H54 (cell line): ENCODE measurements at places on chromosomes 11 and 22.
A peak's percentile ranks its signal among the peaks of the same experiment; 100 is the strongest.

GRCh38 chr11:79942646-79943045 is 501.8 kb upstream of the TENM4 start:
- no peak for DNase-seq

- no peak for DNase-seq
Observed at GRCh38 chr11:110565357-110566336, 135.9 kb downstream of the FDX1 start.

DNA sequence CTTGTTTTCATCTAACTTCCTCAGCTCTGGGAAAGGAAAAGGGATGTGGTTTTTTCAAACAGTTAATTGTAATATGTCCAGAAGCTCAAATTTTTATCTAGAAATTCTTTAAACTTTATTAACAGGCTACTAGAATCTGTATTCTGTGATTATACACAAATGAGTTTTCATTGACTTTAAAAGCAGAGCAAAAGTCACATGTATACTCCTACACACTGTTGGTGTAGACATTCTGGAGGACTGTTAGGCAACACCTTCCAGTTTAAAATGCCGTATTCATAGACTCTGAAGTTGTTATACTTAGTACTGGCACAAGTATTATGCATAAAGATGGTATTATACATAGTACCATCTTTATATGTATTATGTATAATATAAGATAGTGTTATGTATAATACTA is 64.9 kb downstream of the SPECC1L start:
- DNase-seq, result no peak

DNA sequence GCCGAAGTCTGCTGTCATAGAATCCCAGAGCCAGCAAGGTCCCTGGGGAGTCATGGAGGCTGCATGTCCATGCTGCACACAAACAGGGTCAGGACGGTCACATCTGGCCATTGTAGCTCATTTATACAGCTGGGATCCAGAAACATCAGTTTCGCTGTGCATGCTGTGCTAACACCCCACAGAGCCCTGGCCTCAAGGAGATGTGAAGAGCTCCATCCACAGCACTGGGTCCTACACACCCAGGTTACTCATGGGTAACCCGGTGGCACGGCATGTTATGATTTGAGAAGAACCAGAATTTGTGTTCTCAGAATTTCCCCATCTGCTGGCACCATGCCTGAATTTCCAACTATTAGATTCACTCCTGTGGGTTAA is 146.3 kb upstream of the ARHGAP20 start:
- no peak for DNase-seq

GRCh38 chr11:47178737-47179654 is 2.3 kb upstream of the ARFGAP2 start:
- no peak for DNase-seq

GRCh38 chr11:111379602-111380136 is 594 bp upstream of the POU2AF1 start:
- DNase-seq, result no peak

GRCh38 chr11:8315463-8315862 is 51.8 kb upstream of the LMO1 start:
- DNase-seq, result no peak

GRCh38 chr22:44541671-44542319 is 43.8 kb upstream of the RTL6 start:
- DNase-seq, result no peak

DNA sequence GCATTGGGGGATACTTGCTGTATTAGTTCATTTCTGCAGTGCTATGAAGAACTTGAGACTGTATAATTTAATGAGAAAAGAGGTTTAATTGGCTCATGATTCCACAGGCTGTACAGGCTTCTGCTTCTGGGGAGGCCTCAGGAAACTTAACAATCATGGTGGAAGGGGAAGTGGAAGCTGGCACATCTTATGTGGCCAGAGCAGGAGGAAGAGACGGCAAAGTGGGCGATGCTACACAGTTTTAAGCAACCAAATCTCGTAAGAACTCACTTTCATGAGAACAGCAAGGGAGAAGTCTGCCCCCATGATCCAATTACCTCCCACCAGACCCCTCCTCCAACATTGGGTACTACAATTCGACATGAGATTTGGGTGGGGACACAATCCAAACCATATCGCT is 55.1 kb downstream of the TMPRSS5 start:
- DNase-seq, result no peak

DNA sequence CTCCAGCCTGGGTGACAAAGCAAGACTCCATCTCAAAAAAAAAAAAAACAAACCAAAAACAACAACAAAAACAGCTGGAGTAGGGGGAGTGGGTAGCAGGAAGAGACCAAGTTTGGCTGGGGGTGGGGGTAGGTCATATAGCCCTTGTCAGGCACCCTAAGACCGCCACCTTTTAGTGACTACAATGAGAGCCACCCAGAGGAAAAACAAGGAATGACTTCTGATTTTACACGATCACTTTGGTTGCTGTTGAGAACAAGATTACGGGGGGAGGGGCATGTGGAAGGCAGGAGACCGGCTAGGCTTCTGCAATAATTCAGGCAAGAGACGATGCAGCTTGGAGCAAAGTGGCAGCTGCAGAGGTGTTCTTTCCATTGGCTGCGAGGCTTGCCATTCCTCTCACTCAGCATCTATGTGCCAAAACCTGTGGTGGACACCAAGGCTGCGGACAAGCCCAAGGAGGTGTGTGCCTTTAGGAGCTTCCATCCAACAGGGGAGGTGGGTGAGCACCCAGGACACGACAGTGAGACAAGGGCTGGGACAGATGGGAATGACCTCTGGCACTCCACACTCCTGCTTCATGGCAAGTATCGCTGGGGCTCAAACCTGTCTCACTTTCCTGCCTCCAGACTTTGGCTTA is 1.7 kb downstream of the RPS19BP1 start:
- no peak for DNase-seq

GRCh38 chr22:17924735-17925364 is 99.5 kb downstream of the MICAL3 start:
- no peak for DNase-seq

DNA sequence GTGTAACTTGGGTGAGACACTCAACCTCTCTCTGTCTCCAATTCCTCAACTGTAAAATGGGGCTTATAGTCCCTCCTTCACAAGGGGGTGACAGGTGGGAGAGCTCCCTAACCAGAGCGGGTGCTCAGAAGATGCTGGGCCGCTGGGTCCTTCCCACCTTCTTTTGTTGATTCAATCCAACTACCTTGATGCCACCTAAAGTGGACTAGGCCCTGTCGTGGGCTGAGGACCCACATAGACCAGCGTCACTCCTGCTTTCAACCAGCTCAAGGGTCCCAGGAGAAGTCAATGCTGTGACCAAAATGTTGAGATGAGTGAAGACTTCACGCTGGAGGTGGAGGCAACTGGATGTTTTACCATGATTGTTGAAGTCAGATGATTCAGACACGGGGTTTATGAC is 72.7 kb upstream of the WNT11 start:
- no peak for DNase-seq

- no peak for DNase-seq
Observed at GRCh38 chr11:57680552-57680874, 12.6 kb downstream of the ZDHHC5 start.

DNA sequence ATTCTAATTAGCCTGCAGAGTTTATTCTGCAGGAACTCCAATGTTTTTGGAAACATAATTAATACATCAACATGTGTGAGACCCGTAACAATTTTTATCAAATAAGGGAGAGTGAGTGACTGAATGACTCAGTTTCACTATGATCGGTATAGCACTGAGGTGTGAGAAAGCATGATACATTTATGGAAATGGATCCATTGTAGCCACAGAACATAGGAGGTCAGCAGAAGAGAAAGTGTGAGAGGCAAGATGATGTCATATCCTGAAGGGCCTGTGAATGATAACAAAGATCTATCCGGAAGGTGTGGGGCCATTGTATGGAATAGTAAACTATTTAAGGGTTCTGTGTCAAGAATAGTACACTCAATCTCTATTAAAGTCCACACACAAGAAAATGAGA is 1406.1 kb upstream of the TENM4 start:
- no peak for DNase-seq

GRCh38 chr11:129508163-129508562 is 132.5 kb downstream of the BARX2 start:
- no peak for DNase-seq

DNA sequence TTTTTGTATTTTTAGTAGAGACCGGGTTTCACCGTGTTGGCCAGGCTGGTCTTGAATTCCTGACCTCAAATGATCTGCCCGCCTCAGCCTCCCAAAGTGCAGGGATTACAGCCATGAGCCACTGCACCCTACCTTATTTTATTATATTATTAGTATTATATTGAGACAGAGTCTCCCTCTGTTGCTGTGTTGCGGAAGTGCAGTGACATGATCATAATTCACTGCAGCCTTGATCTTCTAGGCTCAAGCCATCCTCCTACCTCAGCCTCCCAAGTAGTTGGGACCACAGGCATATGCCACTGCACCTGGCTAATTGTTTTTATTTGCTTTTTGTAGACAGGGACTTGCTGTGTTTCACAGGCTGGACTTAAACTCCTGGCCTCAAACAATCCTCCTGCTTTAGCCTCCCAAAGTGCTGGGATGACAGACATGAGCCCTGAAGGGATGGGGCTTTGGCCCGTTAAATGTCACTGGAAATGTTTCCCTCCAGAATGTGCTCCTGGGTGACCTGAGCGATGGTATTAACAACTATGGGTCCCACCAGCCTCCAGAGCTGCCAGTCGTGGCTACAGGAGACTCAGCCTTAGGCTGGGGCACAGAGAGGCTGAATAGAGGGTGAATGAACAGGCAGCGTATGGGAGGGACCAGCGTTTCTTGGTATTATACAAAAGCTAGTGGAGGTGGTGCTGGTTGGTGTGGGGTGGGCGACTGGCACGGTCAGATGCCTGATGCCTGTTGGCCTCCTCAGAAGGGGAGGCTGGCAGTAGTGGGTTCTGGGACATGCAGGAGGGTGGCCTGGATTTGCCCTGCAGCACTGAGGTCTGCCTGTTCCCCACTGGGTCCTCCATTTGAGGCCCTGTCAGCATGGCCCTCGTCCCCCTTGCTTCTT is 7.3 kb downstream of the TANGO2 start:
- no peak for DNase-seq

DNA sequence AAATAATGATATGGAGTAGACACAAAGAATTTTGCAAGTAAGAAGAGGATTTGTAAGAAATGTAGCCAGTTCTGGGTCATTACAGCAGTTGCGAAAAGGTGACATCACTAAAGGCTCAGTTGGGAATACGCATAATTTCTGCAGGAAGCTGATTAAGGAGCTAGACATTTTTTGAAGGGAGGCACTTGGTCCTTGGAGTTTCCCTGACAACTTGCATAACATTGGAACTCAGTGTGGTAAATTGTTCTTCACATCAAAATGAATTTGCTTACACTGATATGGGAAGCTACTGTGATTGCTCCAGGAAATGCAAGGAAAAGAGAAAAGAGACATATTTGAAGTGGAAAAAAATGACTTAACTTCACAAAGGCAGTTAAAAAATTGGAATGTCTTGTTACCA is 626.1 kb downstream of the NELL1 start:
- no peak for DNase-seq

GRCh38 chr11:58286249-58286648 is 18.2 kb upstream of the OR10W1 start:
- DNase-seq, result peak; percentile 5
